ENCODE measurements at places on chromosomes 1 and 21. TPM values are rescaled to one million over a fixed set of nuclear protein-coding genes. Genes with fewer than 3 reads are reported as not detected.

DNA sequence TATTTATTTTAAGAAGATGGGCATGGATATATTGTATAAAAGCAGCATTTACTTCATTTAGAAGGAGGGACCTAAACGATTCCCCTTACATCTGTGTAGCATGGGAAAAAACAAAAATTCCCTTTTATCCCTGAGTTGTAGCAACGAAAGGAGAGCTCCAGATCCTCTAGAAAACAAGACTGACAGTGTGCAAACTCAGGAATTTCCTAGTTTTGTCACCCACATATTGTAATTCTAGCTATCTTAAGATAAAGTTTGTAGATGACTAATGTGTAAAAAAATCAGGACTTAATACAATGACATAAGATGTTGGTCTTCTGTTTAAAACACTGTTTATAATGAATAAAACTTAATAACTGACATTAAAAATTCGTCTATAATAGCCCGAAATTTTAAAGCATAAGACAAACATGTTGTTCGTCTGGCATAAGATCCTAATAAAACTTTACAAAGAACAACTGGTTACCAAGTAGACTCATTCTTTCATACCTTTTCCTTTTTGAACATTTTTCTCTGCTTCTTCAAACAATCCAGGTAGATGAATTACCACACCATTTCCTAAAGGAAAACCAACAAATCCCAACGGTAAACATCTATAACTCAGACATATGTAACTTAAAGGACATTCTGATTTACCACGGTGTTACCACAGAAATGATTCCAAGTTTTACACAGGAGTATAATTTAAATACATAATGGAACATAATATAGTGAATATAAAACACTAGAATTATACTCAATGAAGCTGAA is 15.2 kb downstream of the ADSS2 start:
- peak; percentile 72 for DNase-seq

Gene FCRL4
- total RNA-seq = 0.48 TPM

DNA sequence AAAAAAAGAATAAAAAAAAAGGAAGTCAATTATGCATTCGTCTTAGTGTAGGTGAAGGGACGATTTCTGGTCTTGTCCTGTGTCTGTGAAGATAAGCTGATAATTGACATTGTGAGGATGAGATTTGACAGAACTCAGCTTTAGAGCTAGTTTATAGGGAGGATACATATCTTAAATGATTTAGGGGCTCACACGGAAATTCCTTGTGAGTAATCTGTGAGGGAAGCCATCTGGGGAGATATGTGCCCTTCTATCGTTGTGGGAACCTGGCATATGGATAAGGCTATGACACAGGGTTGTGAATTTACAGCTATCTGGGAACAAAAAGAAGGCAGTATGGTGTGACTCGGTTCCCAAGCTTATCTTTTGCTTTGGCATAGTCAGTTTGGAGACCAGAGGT is 71.1 kb downstream of the RABGAP1L start:
- no peak for DNase-seq

Gene HLX
- total RNA-seq = 1.4 TPM

GRCh38 chr1:154970631-154971340 is at the start of gene SHC1:
TSS of gene SHC1 (minus strand) at chr1:154970747. CDS start at chr1:154970526, 221 bp downstream.
- peak; percentile 91 for DNase-seq

Gene FNDC5
- 0.96 TPM for total RNA-seq

GRCh38 chr21:16640297-16641027 is 872.4 kb upstream of the CXADR start:
- DNase-seq = no peak

GRCh38 chr1:27117733-27118439 is 37.0 kb downstream of the SLC9A1 start:
- DNase-seq = peak; percentile 51

Gene KRTAP10-7
- not detected for total RNA-seq

GRCh38 chr1:210603123-210603522 is 274.4 kb downstream of the HHAT start:
- DNase-seq = no peak

Gene NBPF11
- total RNA-seq = 8.7 TPM

DNA sequence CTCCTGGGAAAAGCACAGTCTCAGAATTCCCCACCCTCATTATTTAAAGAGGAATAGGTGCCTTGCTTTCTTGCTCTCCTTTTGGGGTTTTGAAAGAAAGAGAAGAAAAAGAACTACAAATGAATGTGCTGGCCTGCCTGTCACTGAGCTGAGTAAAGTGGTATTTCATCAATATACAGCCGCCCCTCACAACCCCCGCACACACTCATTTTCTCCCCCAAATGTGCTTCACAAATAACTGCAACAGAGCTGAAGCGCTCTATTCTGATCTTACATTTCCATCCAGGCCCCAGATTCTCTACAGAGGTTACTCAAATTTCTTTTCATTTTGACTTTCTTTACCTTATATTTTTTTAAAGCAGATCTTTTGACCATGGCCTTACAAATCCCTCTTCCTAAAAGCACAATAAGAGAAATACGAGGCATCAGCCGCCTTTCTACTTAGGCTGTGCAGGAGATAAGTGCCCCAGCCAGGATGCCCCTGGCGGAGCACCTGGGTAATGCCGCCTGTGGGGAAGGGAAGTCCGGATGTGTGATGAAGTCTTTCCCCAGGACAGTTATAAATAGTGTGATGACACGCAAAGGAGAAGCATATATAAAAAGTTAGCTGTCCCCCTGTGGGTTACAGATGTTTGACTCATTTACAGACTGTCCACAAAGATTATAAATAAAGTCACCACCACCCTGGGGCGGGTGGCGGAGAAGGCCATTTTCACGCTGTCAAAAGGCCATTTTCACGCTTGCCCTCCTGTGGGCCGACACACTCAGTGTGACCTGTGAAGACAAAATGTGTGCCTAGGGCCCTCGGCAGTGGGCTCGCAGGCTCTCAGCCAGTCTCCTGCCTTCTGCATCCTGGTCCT is 6.5 kb downstream of the KCNN3 start:
- DNase-seq = peak; percentile 49

- no peak for DNase-seq
Measured at GRCh38 chr21:34819357-34819999, 150.7 kb downstream of the CLIC6 start.

DNA sequence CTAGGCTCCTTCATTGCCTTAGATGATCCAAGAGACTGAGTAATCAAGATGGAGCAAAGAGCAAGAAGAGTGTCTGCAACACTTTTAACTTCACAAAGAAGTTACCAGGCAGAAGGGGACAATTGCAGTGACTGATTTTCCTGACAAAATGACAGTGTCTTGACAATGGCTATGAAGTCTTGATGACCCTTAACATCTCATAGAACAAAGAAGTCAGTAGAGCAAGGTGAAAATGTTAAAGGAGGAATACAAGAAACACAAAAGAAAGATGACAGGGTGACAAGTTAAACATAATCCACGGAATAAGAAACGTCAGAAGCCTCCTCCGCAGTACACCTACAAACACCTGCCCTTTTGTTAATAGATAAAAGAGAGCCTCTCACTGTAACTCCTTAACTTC is 15.1 kb upstream of the VCAM1 start:
- DNase-seq = no peak

DNA sequence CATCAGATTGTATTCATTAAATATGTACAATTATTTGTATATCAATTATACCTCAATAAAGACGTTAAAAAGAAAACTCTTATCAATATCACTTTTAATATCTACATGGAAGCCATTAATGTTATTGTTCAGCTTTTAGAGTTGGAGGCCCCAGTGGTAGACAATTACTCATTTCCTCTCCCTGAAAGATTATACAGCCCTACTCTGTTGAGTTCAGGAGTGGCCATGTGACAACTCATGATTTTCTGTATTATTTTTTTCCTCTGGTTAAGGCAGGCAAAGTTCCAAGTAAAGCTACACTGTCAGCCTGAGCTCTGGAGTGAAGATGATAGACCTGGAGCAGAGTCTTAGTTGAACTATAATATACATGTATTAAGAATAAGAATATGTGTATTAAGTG is 247.9 kb upstream of the B3GALT2 start:
- DNase-seq = peak; percentile 42

DNA sequence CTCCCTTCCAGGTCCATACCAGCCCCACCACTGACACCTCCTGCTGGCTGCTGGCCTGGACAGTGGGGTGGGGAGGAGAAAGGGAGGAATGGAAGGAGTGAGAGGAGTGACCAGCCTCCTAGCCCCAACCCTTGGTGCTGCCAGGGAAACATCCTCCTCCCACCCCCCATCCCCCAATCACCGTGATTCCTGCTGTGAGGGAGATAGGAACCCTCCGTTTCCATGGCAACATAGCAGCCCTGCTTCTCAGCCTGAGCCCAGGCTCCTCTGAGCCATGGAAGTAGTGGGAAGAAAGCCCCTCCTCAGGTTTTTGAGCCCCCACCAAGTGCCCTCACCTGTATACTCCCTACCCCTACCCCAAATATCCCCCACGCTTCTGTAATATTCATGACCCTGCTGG is 44.4 kb upstream of the SCMH1 start:
- DNase-seq = no peak

DNA sequence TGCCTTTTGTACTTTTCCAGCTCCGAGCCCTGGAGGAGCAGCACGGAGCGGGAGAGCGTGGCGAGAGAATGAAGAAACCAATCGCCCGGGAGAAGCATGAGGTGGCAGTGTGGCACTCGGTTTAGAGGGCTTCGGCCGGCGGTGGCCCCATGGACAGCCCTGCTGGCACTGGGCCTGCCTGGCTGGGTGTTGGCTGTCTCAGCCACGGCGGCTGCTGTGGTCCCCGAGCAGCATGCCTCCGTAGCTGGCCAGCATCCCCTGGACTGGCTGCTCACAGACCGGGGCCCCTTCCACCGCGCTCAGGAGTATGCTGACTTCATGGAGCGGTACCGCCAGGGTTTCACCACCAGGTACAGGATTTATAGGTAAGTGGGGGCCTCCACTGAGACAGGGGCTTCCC is 59.0 kb downstream of the BRINP2 start:
- DNase-seq = no peak

DNA sequence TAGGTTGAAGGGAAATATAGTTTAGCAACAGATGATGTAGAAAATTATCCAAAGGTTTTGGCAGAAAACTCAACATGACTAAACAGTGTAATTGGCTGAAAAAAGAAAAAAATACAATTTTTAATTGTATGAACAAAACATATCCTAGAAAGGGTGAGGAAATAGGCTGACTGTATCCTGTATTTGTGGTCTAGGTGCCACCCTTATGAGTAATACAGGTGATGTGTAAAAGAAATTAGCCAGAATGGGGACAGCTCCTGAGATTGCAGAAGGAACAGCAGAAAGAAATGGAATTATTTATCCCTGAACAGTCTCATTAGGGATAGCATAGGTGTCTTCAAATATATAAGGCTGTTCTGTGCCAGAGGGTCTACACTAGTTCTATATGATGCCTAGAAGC is 24.6 kb downstream of the DNASE2B start:
- no peak for DNase-seq

Gene PLA2G2F
- total RNA-seq = not detected

Gene LRRC38
- not detected for total RNA-seq

- DNase-seq = no peak
Measured at GRCh38 chr1:22449636-22450035, 2.0 kb upstream of the ZBTB40 start.

GRCh38 chr1:11196945-11197344 is 7.8 kb downstream of the ANGPTL7 start:
- DNase-seq = no peak

Gene HTR6
- not detected for total RNA-seq

Gene CRYBG2
- 1.8 TPM for total RNA-seq

- DNase-seq = peak; percentile 53
Measured at GRCh38 chr1:205950826-205951549, 7.7 kb upstream of the SLC26A9 start.

- no peak for DNase-seq
Measured at GRCh38 chr1:156081180-156081916, 917 bp downstream of the MEX3A start.

- peak; percentile 81 for DNase-seq
Measured at GRCh38 chr1:92951141-92951582, 10.1 kb downstream of the DIPK1A start.
